Common myeloid progenitor, CD34-positive (primary cell): ENCODE measurements at places on chromosomes 13 and 19.

- peak; percentile 71 for DNase-seq
These were observed 1.4 kb downstream of the NOVA2 start for GRCh38 chr19:45972081-45972946.

- DNase-seq = no peak
These were observed 646 bp upstream of the SLC10A2 start for GRCh38 chr13:103066781-103067345.

GRCh38 chr13:48985756-48986155, 10.0 kb downstream of the FNDC3A start:
- no peak for DNase-seq

GRCh38 chr19:23346696-23347095, 48.6 kb downstream of the ZNF91 start:
- no peak for DNase-seq

GRCh38 chr19:46813839-46814358, 25.5 kb upstream of the SLC1A5 start:
- no peak for DNase-seq

GRCh38 chr19:39083599-39083982, 577 bp upstream of the ACP7 start:
- no peak for DNase-seq

- DNase-seq = no peak
These were observed 86.7 kb upstream of the GPR12 start for GRCh38 chr13:26847281-26847680.

DNA sequence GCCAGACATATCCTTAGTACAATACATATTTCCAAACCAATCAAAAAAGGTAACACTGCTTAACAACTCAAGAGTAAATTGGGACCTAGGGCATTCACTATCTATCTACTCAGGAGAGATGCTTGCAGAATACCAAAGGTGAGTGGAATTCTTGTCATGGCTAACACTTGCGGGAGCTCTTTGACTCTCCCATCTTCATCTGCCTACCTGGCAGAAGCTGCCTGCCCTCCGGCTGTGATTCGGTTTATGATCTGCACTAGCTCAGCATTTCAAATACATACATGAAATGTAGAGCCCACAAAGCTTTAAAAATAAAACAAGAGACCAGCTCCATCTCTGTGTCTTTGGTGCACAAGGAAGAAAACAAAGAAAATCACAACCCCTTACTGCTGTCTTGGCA, 127.3 kb downstream of the STARD13 start:
- DNase-seq = no peak

GRCh38 chr19:10010247-10010691, at the start of gene COL5A3:
Gene COL5A3 (minus strand): TSS chr19:10010504. CDS start chr19:10010385, 119 bp downstream.
- DNase-seq = no peak

- no peak for DNase-seq
These were observed 11.2 kb downstream of the FEM1A start for GRCh38 chr19:4802711-4803110.

DNA sequence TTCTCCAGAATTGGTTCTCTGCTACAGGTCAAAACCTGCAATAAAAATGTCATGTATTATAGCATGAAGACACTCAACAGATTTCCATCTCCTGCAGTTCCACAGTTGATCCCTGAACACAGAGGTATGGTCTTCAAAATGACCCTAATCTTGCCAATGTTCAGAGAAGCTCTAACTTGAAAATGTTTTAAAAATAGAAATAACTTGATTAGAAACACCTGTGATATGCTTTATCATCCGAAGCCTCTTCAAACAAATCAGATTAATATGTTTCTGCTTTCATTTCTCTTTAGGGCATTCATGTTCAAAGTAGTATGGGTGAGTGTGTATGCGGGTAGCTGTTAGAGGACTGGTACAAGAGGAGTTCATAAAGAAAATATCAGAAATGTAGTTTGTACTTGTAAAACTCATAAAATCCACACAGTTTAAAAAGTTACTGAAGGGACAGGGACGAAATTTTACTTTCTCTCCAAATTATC, 60.4 kb downstream of the KCNRG start:
- no peak for DNase-seq
